ENCODE measurements at places on chromosomes 1 and 21.

DNA sequence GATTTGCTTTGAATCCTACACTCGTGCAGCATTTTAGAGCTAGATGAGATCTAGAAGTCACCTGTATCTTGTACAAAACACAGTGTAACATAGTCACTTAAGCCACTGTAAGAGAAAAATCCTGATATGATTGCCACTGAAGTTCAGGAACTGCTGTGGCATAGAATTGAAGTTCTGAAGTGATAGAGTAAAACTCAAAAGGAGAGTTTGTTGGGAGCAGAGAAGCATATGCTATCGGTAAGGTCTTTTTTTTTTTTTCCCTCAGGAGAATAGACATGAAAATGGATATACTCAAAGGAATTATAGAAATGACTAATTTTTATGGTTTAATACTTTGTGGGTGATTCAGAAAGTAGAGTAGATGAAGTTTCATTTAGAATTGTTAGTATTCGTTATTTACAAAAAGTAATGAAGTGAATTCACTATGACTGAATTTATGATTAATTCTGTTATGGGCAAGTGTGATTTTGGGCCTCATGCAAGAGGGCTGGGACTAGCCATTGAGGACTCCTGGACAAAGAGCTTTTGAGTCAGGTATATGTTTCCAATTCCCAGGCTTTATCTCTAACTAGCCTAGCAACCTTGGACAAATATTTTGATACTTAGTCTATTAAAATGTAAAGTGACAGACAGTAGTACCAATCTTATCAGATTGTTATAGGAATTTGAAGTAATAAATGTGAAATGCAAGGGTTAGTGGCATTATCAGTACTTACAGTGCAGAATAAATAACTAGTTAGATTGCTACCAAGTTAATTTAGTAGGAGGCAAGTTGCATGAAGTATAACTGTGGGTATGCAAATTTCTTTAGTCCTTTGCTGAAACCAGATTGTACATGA, 3.1 kb downstream of the KCTD3 start:
- no peak overlapping the region for H3K27ac ChIP-seq
- H3K4me3 ChIP-seq: no peak overlapping the region
- DNase-seq: no peak
- H3K36me3 ChIP-seq: peaks cover 4% of the 10 kb centered on the region
- H3K4me1 ChIP-seq: peaks cover 25% of the 10 kb centered on the region

DNA sequence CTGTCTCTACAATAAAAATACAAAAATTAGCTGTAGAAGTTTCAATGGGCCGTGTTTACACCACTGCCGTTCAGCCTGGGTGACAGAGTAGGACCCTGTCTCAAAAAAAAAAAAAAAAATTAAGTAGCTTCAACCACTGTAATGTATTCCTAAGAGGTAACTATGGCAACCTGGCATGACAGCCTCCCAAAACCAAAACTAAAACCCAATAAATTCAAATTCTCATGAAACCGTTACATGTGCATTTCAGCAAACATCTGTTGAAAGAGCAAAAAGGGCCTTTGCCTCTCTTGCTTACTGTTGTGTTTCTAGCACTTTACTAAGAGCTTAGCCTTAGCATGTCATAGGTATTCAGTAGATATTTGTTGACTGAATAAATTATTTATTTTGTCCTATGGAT, 33.5 kb downstream of the ODR4 start:
- no peak for DNase-seq
- H3K4me1 ChIP-seq: peaks cover 5% of the 10 kb centered on the region
- peaks cover 13% of the 10 kb centered on the region for H3K36me3 ChIP-seq

- H3K4me1 ChIP-seq: peaks cover 8% of the 10 kb centered on the region
- H3K27me3 ChIP-seq: peaks cover 16% of the 10 kb centered on the region
- DNase-seq: no peak
- H3K36me3 ChIP-seq: peaks cover 2% of the 10 kb centered on the region
- H3K4me3 ChIP-seq: peak overlapping the region; percentile 81
These were observed 26.8 kb upstream of the ZNF697 start for GRCh38 chr1:119674835-119675289.

DNA sequence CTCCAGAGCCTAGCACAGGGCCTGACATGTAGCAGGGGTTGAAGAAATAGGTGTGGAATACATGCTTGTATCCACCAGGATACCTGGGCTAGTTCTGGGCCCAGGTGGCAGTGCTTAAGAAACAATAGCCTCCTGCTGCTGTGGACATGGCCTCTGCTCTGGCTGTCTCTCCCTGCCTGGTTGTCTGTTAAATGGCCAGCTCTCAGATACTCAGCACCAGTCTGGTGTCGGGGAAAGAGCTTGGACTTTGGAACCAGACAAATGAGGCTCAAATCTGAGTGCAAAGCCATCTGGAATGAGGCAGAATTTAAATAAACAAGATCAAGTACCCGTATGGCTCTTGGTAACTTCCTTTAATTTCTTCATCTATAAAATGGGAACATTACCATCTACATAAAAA, 31.5 kb downstream of the SESN2 start:
- H3K4me1 ChIP-seq: no peaks in the 10 kb centered on the region
- no peak for DNase-seq
- no peak overlapping the region for H3K4me3 ChIP-seq
- no peak overlapping the region for H3K27ac ChIP-seq
- no peaks in the 10 kb centered on the region for H3K27me3 ChIP-seq
- no peaks in the 10 kb centered on the region for H3K36me3 ChIP-seq

DNA sequence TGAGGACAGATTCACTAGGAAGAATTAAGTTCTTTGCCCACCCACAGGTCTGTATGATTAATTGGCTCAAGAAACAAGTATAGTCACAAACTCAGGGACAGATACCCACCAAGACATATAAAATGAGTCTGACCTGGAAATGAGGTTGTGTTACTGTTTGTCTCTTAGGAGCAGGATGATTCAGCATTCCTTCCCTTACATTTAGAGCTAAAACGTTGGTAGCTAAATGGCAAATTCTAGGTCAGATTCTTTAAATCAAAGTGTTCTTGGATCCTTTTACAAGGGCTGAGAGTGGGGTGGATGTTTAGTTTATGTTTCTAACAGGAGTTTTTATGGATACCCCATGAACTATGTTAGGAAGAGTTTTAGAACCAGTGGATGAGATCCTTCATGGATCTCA, 4.7 kb downstream of the RIMKLA start:
- no peak overlapping the region for H3K4me3 ChIP-seq
- H3K27ac ChIP-seq: no peak overlapping the region
- DNase-seq: no peak
- H3K36me3 ChIP-seq: no peaks in the 10 kb centered on the region
- H3K4me1 ChIP-seq: peaks cover 4% of the 10 kb centered on the region

- no peak for DNase-seq
- H3K4me3 ChIP-seq: no peak overlapping the region
- no peaks in the 10 kb centered on the region for H3K27me3 ChIP-seq
- no peaks in the 10 kb centered on the region for H3K4me1 ChIP-seq
- H3K36me3 ChIP-seq: no peaks in the 10 kb centered on the region
These were observed 869.1 kb downstream of the KCNT2 start for GRCh38 chr1:195738966-195739650.

DNA sequence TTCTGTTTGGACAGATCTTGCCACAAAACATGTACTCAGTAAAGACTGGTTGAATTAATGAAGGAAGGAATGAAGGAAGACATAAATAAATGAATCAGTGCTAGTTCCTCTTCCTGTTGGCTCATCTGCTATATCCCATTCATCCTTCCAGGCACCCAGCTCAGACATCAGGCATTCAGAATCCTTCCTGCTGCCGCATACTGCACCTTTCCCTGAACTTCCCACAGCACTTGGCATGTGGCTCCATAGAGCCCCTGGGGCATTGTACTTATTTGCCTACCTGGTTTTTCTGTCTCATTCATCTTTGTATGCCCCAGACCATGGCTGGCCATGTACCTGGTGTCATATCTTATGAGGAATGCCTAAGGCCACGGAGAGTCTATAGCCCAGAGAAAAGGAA, 34.4 kb upstream of the ZNF648 start:
- no peak overlapping the region for H3K4me3 ChIP-seq
- no peak overlapping the region for H3K27ac ChIP-seq
- peaks cover 3% of the 10 kb centered on the region for H3K4me1 ChIP-seq

DNA sequence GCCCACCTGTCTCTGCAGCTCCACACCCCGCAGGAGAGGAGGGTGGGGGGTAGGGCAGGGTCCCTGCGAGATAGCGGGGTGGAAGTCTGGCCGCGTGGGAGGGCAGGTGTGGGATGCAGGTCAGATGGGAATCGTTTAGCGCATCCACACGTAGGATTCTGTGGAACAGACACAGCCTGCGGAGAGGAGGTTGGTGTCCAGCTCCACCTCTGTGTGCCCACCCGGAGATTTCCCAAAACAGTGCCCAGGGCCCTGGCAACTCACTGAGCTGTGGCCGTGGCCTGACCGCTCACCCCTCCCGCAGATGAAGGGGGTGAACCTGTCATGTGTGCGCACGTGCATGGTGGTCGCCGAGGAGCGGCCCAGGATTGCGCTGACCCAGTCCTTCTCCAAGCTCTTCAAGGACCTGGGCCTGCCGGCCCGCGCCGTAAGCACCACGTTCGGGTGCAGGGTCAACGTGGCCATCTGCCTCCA, 46.9 kb downstream of the S100B start:
- no peak overlapping the region for H3K4me3 ChIP-seq
- no peaks in the 10 kb centered on the region for H3K36me3 ChIP-seq
- no peak for DNase-seq
- H3K27ac ChIP-seq: peak overlapping the region; percentile 99

DNA sequence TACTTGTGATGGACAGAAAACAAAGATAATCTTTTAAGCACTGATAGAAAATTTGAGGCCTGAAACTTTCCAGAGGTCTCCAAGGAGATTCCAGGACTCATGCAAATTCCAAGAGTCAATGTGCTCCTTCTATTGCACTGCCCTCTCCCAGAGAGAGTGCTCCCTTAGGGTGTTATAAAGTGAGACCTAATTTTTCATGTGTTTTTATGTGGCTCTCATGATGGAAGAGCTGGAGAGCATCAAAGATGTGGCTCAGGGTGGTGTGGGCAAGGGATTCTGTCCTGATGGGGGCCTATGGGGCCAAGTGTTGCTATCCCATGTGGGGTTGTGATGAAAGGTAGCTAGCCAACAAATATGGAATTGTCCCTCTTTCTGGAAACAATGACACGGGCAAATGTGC, 101.3 kb downstream of the PRRX1 start:
- DNase-seq: no peak
- H3K4me3 ChIP-seq: no peak overlapping the region
- H3K27me3 ChIP-seq: peaks cover 5% of the 10 kb centered on the region
- H3K36me3 ChIP-seq: no peaks in the 10 kb centered on the region

DNA sequence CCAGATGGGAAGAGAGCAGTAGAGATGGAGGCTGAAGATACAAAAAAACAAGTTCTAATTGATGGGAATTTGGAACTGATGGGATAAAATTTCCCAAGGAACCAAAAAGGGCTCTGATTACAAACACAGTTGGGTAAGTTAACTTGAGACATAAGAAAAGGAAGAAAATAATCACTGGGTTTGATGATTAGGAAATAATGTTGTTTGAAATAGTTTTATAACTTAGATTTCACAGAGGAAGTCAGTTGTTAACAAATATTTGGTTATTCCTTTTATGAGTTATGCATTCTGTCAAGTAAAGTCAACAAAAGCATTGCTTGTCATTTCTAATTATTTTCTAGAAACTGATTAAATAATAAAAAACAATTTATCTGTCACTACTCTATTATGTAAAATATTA, 20.4 kb upstream of the SUCO start:
- H3K27me3 ChIP-seq: no peaks in the 10 kb centered on the region
- H3K4me1 ChIP-seq: no peaks in the 10 kb centered on the region
- H3K4me3 ChIP-seq: no peak overlapping the region
- DNase-seq: no peak
- H3K36me3 ChIP-seq: no peaks in the 10 kb centered on the region

GRCh38 chr1:96075704-96076455, 645.7 kb upstream of the PTBP2 start:
- H3K4me3 ChIP-seq: no peak overlapping the region
- H3K27ac ChIP-seq: no peak overlapping the region
- H3K4me1 ChIP-seq: no peaks in the 10 kb centered on the region
- no peak for DNase-seq

GRCh38 chr1:160520582-160520981, 2.5 kb downstream of the SLAMF6 start:
- no peak for DNase-seq
- peak overlapping the region; percentile 95 for H3K4me3 ChIP-seq
- peaks cover 86% of the 10 kb centered on the region for H3K4me1 ChIP-seq
- H3K27ac ChIP-seq: peak overlapping the region; percentile 91

Data from naive thymus-derived CD8-positive, alpha-beta T cell (primary cell).